WTC11 (cell line): ENCODE measurements at places on chromosomes 11 and 22.

DNA sequence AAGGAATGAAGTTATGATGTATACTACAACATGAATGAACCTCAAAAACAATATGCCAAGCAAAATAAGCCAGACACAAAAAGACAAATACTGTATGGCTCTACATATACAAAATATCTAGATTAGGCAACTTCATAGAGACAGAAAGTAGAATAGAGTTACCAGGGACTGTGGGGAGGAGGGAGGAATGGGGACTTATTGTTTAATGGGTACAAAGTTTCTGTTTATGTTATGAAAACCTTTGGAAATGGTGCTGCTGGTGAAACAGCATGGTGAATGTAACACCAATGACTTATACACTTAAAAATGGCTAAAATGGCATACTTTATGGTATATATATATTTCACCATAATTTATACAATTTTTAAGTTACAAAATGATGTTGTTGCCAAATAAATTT, 4.1 kb downstream of the AQP11 start:
- DNase-seq = no peak

- no peak for DNase-seq
Observed at GRCh38 chr11:60396382-60396781, at the start of gene MS4A14. MS4A14 (plus strand) TSS chr11:60396459; CDS start chr11:60396579, 120 bp downstream.

GRCh38 chr22:45225732-45226502, 14.8 kb downstream of the KIAA0930 start:
- DNase-seq = no peak

DNA sequence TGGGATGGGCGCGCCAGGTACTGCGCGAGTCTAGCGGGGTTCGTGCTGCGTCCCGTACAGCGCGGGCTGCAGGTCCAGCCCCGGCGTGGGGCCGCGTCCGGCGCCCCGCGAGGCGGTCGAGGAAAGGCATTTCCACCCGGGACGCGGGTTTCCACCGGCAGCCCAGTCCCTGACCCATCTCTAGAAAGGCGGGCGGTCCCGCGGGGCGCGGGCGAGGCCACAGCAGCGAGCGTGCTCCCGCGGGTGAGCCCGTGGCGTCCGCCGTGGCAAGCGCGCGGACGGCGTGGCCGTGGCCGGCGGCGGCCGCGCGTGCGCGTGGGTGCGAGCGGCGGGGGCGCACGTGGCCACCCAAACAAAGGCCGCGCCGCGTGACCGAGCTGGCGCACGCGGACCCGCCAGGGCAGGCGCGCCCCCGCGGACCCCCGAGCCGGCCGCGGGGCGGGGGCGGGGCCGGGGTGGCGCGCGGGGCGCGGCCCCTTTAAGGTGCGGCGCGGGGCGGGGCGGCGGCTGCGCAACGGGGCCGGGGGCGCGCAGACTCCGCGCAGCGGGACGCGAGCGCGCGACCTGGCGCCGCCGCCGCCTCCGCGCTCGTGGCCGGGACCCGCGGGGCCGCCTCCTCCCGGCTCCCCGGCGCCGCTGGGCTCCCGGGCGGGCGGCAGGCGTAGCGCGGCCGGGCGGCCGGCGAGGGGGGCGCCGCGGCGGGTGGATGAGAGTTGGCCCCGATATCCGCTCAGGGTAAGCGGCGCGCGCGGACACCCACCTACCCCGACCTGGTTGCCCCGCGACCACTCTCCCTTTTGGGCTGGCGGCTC, 39.3 kb upstream of the CELSR1 start:
- peak; percentile 43 for DNase-seq
